MCF 10A (cell line): ENCODE measurements at places on chromosomes 1 and 21. TPM values are rescaled to one million over a fixed set of nuclear protein-coding genes. Genes with fewer than 3 reads are reported as not detected.

The MT1HL1 gene
- total RNA-seq: not detected in 2 replicates

The FCRL5 gene
- total RNA-seq: not detected in 2 replicates

The TNFRSF14 gene
- total RNA-seq: 4.2 and 4.6 TPM in 2 replicates

The GNAT2 gene
- total RNA-seq: not detected in 2 replicates

The TMEM50A gene
- 88.3 and 107 TPM in 2 replicates for total RNA-seq

The VCAM1 gene
- total RNA-seq: not detected in 2 replicates

The AK5 gene
- not detected in 2 replicates for total RNA-seq

DNA sequence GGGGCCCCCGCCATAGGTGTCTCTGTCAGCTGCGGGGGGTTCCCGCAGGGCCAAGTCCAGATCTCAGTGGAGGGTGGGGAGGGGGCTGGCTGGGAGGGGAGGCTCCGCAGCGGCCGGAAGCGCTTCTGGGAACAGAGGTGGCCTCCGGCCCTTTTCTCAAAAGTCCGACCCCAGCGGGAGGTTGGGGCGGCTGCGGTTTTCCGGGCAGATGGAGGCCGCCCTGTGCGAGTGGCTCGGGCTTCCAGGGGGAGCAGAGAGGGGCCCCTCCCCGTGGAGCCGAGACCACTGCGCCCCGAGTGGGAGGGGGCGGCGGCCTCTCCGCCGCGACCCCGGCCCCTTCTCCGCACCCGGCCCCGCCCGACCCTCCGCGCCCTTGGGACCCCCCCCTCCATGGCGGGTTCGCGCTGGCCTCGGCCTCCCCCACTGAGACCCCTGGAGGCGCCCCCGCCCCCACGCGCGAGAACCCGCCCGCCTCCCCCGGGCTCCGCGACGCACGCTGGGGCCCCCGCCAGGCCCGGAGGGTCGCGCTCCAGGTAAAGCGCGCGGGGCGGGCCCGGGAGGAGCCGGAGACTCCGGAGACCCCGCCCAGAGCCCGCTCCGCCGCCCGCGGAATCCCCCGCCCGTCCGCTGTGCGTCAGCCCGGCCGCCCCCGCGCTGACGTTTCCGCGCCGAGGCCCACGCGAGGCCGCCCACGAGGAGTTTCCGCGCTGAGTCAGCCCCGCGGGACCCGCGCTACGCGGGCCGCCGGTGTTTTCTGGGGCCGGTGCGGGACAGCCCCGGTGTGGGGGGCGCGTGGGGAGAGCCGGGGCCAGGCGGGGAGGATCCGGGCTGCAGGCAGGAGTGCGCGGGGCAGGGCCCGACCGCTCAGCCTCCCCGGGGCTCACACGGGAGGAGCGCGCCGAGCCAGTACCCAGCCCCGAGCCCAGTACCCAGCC is 5.2 kb downstream of the TNFRSF18 start:
- H3K4me1 ChIP-seq: no peaks in the 10 kb centered on the region
- no peak overlapping the region for H3K27ac ChIP-seq
- H3K4me3 ChIP-seq: no peak overlapping the region
- H3K27me3 ChIP-seq: no peaks in the 10 kb centered on the region
- H3K36me3 ChIP-seq: no peaks in the 10 kb centered on the region

DNA sequence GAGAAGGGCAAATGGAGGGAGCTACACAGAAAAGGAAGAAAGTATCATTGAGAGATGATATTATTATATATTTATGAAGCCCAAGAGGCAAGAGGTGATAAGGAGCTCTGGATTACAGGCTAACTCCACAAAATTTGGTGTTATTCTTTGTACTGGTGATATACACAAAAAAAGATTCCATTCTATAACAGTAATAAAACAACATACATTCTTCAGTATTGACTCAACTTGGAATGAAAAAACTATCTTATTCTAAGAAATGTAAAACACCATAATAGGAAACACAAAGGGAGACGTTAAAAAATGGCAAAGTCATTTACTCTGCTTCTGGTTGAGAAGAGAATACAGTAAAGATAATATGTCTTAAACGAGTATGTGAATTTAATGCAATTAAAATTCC is 99.4 kb downstream of the TEX35 start:
- H3K27me3 ChIP-seq: no peaks in the 10 kb centered on the region
- no peak overlapping the region for H3K4me3 ChIP-seq
- peak overlapping the region; percentile 75 for H3K27ac ChIP-seq
- H3K4me1 ChIP-seq: peaks cover 30% of the 10 kb centered on the region

DNA sequence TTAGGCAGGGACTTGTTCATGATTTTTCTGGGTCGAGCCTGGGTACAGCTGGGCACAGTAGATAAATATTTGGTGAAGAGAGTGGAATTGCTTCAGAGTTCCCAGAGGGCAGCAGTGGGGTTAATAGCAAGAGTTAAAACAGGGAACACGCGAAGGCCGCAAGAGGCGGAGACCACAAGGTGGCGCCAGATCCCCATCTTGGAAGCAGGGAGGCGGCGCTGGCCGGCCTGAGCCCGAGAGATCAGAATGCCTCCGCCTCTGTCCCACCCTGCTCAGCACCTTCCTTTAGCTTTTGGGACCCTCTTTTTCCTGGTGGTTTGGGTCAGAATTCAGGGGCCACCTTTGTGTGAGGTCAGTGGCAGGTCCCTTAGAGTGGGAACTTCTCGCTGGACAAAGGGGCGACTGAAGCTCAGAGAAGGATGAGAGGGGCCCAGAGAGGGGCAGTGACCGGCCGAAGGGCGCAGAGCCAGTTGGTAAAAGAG is 6.5 kb upstream of the PADI2 start:
- no peaks in the 10 kb centered on the region for H3K27me3 ChIP-seq
- no peaks in the 10 kb centered on the region for H3K36me3 ChIP-seq
- H3K4me1 ChIP-seq: peaks cover 8% of the 10 kb centered on the region
- peak; percentile 84 for DNase-seq

DNA sequence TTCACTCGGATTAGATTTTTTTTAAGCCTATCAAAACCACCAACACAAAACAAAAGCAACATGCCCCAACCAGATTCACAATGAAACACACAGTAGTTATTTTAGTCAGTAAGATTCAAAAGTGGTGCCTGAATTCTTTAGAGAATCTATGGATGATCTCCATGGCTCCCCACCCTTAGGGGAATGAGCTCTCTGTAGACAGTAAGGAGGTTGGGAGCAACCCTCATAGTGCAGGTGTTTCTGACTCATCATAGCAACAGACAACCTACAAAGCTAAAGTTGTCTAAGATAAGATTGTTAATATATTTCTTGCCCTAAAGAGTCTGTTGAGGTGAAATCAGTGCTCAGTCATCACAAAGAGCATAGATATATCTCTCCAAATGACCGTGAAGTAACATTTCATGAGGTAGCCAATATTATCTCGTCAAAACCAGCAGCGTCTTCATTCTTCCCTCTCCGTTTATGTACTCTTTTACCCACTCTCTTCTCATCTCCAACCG is 78.3 kb downstream of the ADAMTS1 start:
- no peak overlapping the region for H3K27ac ChIP-seq
- no peak for DNase-seq
- H3K36me3 ChIP-seq: no peaks in the 10 kb centered on the region
- no peaks in the 10 kb centered on the region for H3K27me3 ChIP-seq
- peaks cover 3% of the 10 kb centered on the region for H3K4me1 ChIP-seq

GRCh38 chr1:10575616-10576015 is 100.9 kb downstream of the PEX14 start:
- H3K4me1 ChIP-seq: peaks cover 10% of the 10 kb centered on the region
- H3K36me3 ChIP-seq: no peaks in the 10 kb centered on the region
- no peak overlapping the region for H3K4me3 ChIP-seq
- H3K27me3 ChIP-seq: no peaks in the 10 kb centered on the region
- peak overlapping the region; percentile 57 for H3K27ac ChIP-seq
- peak; percentile 16 for DNase-seq

GRCh38 chr1:75035536-75035935 is 98.7 kb upstream of the LHX8 start:
- H3K4me1 ChIP-seq: peaks cover 5% of the 10 kb centered on the region
- H3K36me3 ChIP-seq: no peaks in the 10 kb centered on the region
- H3K4me3 ChIP-seq: no peak overlapping the region
- peak; percentile 63 for DNase-seq
- no peak overlapping the region for H3K27ac ChIP-seq

DNA sequence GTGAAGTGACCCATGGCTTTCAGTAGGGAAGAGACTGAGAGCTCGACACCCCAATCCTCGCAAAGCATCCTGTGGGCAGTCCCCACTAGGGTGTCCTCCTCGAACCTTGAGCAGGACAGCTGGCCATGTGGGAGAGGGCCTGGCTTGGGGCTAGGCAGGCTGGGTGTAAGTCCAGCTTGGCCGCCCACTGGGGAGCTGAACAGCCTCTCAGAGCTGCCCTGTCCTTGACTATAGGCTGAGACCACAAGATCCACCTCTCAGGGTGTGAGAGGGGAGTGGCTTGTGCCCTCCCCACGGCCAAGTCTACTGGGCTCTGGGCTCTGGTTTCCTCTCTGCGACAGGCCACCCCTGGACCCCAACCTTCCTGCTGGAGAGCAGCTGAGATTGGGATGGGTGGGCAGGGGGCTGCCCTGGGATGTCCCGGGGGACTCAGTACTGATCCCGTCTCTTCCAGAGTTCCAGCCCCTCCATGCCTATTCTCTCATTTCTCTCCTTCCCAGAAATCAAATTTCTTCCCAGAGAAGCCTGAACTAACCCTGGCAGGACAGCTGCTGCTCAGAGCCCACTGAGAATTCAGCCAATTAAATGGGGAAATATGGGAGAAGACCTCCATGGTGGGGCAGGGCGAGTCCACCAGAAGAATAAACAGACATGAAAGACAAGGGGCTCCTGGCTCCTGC is 282.9 kb downstream of the PTPRU start:
- no peak for DNase-seq
- peaks cover 41% of the 10 kb centered on the region for H3K27me3 ChIP-seq
- H3K4me3 ChIP-seq: no peak overlapping the region
- no peak overlapping the region for H3K27ac ChIP-seq
- H3K36me3 ChIP-seq: no peaks in the 10 kb centered on the region
- H3K4me1 ChIP-seq: no peaks in the 10 kb centered on the region

DNA sequence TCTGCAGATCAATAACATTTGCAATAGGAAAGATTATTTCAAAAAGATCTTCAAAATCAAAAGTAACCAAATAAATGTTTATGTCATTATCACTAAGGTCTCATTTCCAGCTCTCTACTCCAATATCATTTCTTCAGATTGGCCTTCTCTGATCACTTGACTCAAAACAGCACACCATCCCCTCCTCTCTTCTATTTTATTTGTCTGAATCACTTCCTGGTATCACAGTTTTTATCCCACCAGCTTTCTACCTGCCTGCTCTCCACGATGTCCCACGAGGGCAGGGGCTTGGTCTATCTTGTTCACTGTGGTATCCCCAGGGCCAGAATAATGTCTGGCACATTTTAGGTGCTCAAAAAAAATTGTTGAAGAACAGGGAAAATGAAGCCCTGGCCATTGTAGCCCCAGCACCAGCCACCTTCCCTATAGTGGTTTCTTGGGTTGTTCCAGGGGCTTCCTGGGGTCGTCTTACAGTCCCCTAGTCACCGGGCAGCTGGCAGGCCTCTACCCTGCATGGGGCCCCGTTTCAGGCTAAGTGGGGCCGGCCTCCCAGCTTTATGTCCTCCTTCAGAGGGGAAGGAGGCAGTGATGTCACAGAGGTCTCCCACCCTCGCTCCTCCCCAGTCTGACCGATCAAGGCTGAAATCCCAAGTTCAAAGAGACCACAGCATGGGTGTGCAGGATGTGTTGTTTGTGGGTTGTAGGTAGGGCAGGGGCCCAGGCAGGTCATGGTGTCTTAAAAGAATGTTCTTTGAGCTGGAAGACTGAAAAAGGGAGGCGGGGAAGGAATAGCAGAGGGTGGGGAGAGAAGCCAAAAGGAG is 3.5 kb upstream of the PADI1 start:
- peaks cover 6% of the 10 kb centered on the region for H3K4me1 ChIP-seq
- no peaks in the 10 kb centered on the region for H3K36me3 ChIP-seq
- no peak overlapping the region for H3K4me3 ChIP-seq
- H3K27me3 ChIP-seq: no peaks in the 10 kb centered on the region
- DNase-seq: no peak
- no peak overlapping the region for H3K27ac ChIP-seq

- H3K27ac ChIP-seq: no peak overlapping the region
- H3K4me1 ChIP-seq: no peaks in the 10 kb centered on the region
- H3K27me3 ChIP-seq: no peaks in the 10 kb centered on the region
- DNase-seq: no peak
- no peaks in the 10 kb centered on the region for H3K36me3 ChIP-seq
- no peak overlapping the region for H3K4me3 ChIP-seq
Measured at GRCh38 chr1:20350421-20350820, 59.7 kb downstream of the VWA5B1 start.

DNA sequence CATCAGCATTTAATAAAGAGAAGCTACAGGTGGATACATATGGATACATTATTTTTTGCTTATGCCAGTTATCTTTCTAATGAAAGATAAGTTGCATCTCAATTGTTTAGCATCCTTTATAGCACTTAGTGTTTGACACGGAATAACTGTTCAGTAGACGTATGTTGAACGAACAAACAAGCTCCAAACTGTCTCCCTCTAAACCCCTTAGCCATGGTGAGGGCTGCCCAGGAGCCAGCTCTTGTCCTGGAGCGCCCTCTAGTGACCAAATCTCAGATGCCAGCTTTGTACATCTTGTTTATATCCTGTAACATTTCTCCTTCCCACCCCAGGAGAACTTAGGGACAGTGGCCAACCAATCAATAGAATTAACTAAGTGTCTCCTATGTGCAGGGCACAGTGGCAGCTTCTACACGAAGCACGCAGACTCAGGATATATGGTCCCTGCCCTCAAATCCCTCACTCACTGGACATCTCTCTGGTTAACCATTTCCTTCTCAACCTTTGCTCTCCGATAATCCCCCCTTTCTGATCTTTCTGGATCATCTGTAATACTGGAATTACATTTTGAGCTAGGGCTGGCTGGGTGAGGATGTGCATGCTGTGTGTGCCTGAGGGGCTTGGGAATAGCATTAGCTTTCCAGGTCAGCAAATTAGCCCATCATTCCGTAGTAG is 22.9 kb downstream of the KCNA10 start:
- H3K27ac ChIP-seq: no peak overlapping the region
- no peaks in the 10 kb centered on the region for H3K36me3 ChIP-seq
- no peak overlapping the region for H3K4me3 ChIP-seq

DNA sequence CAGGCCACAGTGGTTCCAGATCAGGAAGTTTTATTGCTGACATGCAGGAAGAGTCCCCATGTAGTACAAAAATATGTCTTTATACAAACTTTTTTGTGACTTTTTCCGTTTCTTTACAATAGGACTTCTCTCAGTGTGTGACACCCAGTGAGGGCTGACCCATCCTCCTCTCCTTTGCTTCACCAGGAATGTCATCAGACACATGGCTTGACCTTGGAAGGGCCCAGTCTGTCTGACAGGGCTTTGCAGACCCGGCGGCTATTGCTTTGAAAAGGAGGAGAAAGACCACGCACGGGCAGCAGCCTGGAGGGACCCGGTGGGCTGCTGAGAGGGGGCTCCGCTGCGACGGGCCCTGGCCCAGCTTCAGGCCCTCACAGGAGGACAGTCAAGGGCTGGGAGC is 16.2 kb upstream of the EVA1B start:
- H3K27me3 ChIP-seq: no peaks in the 10 kb centered on the region
- H3K4me1 ChIP-seq: peaks cover 8% of the 10 kb centered on the region
- H3K4me3 ChIP-seq: no peak overlapping the region
- DNase-seq: no peak
